Naive thymus-derived CD8-positive, alpha-beta T cell (primary cell): ENCODE measurements at places on chromosomes 5 and 9. TPM values are rescaled to one million over a fixed set of nuclear protein-coding genes. Genes with fewer than 3 reads are reported as not detected.

DNA sequence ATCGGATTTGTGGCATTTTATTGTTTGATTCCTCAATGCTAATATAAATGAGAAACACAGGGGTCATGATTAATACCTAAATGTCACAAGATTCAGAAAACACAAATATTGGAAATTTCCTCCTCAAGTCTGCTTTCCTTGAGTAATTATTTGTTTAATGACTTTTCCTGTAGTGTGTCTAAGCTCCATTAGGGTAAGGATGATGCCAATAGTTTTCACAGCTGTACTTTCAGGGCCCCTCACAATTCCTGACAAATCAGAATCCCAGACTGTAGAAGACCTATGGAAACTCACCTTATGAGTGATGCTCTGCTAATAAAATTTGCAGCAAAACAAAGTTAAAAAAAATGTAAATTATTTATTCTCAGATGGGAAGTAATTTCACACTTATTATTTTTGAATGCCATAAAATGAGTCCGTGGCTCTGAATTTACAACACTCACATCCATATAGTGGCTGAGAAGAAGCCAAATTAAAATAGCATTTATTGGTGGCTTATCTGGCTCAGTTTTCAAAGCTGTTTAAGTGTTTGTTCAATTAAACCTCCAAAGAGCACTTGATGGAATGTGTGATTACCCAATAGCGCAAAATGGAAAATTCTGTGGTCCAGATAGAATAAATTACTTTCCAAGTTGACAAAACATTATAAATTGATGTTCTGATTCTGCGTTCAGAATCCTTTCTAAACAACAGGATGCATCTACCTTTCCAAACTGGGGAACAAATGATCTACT lies 1.6 kb upstream of the SPINK14 start:
- DNase-seq = no peak

DNA sequence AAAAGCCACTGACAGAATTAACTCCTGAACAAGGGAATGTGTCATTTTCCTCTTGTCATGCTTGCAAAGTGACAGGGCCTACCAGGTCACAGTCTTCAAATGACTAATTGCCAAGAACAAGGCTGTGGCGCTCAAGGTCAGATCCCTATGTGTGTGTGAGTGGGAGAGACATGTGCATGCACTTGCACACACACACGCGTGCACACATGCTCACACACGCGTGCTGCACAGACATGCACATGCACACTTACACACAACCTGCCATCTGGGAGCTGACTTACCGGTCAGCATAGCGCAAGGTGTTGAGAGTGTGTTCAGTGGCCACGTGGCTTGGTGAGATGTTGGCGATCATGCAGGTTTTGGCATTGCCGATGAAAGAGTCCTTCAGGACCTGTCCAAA lies 69.8 kb downstream of the KIF24 start:
- DNase-seq = no peak

DNA sequence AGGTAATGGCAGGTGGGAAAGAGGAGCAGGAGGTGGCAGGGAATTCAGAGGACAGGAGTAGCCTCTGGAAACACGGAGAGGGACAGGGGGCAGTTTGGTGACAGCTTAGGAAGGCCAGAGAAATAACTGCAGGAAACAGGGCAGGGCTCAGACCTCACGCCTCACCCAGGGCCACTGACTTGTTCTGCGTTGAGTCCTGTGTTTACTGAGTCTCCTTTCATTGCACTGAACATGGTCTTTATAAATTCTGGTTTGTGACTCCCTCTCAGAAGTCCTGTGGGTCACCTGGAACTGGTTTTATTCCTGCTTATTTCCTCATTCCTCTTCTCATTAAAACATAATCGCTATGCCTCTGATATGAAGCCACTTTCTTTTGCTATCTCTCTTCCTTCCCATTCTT lies 55.2 kb upstream of the ZNF622 start:
- no peak for DNase-seq

DNA sequence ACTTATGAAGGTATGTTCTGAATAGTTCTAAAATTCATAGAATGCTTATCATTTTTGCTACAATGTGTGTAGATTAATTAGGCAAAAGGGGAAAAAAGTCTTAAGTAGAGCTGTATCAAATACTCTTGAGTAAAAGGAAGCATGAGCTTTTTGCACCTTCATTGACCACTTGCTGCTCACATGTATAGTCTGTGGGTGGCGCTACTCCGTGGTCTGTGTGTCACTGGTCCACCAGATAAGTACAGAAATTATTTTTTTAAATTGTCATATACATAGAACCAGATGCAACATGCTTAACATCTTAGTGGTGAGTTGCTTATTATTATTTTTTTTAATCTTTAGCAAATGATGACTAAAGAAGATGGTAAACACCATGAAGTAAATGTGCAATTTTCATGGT lies 130.2 kb downstream of the MAN2A1 start:
- DNase-seq = no peak

DNA sequence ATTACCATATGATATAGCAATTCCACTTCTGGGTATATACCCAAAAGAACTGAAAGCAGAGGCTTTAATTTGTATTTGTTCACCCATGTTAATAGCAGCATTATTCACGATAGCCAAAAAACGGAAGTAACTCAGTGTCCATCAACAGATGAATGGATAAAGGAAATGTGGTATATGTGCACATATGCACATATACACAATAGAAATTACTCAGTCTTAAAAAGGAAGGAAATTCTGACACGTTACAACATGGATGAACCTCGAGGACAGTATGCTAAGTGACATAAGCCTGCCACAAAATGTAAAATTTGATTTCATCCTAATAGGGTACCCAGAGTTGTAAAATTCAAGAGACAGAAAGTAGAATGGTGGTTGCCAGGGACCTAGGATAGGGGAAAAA lies 54.9 kb downstream of the NUP155 start:
- DNase-seq = no peak

DNA sequence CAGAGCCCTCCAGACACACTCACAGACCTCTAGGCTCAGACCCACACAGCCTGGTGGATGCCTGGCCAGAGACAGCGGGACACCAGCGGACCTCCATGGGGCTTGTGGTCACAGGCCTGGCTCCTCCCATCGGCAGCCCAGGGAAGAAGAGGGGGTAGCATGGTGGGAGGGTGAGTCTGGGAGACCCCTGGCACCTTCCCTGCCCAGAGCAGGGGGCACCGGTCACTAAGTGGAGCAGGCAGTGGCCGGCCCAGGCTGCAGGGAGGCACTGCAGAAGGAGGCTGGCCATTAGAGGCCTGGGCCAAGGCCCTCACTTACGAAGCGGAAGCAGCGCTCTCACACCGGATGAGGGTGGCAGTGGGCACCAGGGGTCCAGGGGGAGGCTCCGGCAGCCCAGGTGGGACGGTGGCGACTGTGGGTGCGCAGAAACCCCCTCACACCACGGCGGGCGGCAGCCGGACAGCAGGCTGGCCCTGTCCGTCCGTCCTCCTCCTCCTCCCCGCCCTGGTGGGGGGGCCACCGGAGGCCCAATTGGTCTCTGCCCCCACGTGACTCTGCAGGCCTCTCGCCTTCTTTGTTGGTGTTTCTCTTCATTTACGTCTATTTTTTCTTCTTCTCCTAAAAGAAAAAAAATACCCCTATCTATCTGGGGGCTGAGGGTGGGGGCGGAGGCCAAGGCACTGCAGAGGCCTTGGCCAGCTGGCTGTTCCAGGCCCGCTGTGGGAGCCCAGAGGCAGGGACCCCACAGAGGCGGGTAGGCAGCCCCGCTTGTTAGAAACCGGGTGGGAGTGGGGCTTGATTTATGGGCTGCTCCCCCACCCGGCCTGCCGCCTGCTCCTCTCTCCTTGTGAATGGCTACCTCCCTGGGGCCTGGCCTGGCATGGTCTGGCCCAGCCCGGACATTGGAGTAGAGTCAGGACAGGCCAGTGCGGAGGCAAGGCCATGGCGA lies at the start of gene NR5A1:
TSS of gene NR5A1 (minus strand) at position 469 of the 949 bp plus-strand sequence. CDS start 4,004 bp downstream, outside the sequence.
- no peak for DNase-seq

DNA sequence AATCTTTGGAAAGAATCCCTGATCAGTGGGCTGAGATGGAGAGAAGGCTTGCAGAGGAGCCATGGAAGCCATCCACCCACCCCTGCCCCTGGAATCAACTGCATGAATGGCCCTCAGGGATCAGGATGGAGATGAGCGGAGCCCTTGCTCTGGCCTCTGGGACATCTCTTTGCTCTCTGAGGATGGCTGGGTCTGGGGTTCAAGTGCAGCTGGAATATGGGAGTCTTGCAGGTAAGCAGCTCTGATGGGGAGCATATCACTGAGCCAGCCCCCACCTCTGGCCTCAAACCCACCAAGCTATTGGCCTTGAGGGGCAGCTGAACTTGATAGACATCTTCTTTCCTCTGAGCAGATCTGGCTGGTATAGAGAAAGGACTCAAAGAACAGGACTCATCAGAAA lies 76.1 kb downstream of the C5orf15 start:
- no peak for DNase-seq

DNA sequence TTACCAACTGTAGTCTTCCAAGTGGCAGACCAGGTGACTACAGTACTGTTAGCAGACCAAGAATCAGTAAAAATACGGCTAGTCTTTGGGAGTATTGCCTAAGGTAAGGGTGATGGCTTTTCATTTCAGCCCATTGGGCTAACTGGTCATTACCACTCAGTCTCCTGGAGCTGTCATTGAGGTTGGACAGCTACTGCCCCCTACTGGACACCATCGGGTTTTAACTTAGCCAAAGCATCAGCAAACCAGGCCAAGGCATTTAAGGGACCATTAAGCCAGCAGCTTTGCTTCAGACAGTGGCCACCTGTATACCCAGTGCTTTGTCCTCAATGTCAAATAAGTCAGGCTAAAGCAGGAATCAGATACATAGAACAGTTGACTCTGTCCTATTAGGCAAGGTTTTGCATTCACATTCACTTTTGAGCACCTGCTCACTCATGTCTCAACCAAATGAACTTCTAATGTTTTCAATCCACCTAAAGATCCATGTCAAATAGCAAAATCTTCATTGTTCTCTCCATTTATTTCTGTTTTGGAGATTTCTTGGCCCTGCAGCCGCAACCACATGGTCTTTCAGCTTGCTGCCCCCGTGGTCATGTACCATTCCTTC lies 117.2 kb downstream of the INVS start:
- peak; percentile 4 for DNase-seq

GRCh38 chr9:38440516-38440915 lies 16.3 kb upstream of the IGFBPL1 start:
- no peak for DNase-seq

DNA sequence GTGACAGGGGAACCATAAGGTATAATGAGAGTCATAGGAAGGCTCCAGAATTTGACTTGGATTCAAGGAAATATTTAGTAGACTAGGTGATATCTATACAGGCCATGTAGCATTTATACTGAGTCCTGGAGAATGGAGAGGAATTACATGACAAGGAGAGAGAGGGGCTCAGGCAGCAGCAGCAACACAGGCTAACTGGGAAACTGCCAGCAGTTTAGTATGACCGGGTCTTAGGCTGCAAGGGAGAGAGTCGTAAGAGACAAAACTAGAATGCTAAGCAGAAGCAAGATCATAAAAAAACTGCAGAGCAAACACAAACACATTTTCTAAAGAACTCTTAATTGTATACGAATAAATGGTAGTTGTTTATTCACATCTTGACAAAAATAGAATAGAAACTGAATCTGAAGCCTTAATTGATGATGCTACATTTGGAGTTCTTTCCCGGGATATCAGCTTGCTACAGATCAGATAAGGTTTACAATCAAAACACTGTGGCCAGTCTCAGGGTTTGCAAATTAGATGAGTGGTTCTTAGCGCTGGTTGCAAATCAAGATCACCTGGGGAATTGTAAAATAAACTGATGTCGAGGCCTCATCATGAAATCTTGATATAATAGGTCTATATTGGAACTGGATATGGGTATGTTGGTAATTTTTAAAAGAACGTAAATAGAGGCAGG lies 480.0 kb upstream of the C9orf72 start:
- DNase-seq = no peak

GRCh38 chr9:18437315-18438201 lies 36.4 kb upstream of the ADAMTSL1 start:
- DNase-seq = no peak

- DNase-seq = peak; percentile 52
These were observed 17.2 kb downstream of the OR2S2 start for GRCh38 chr9:35940458-35941407.

GRCh38 chr9:73143711-73144328 lies 7.8 kb upstream of the ANXA1 start:
- no peak for DNase-seq

GRCh38 chr5:41374631-41375030 lies 135.8 kb downstream of the PLCXD3 start:
- no peak for DNase-seq

GRCh38 chr9:8569823-8570222 lies 770.2 kb upstream of the DMAC1 start:
- DNase-seq = no peak

DNA sequence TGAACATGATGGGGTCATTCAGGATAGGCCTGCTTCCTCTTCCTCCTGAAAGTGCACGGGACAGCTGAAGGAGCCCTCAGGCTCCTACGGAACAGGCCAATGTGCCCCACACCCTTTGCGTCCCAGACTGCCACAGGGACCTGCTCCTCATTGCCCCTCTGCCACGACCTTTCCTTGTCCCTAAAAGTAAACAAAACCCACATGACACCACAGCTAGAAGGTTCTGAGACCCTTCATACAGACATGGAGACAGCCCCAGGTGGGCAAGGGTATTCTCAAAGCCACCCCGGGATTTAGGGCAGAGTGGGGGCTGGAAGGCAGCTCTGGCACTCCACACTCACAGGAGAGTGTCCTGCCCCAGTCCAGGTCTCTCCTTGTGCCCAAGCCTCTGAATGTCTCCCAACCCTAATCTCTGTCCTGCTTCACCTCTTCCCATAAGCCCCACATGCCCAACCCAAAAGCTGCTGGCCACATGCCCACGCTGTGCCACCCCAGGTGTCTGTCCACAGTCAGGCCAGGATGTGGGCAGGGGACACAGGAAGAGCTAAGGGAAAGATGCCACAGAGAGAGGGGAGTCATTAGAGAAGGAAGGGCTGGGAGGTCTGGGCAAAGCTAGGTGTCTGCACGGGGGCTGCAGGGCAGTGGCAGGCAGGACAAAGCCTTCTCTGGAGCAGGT lies 800 bp downstream of the AMBP start:
- DNase-seq = no peak

C8G gene
- not detected for total RNA-seq

CER1 gene
- total RNA-seq = not detected

TSSK1B gene
- not detected for total RNA-seq

TAF11L5 gene
- not detected for total RNA-seq

TNC gene
- not detected for total RNA-seq

FAM221B gene
- not detected for total RNA-seq

TAS2R1 gene
- not detected for total RNA-seq

IL5 gene
- total RNA-seq = not detected

EPB41L4A gene
- total RNA-seq = 0.30 TPM

WHRN gene
- total RNA-seq = 4.2 TPM

NUDT12 gene
- 3.5 TPM for total RNA-seq

TAL2 gene
- not detected for total RNA-seq

PIK3R1 gene
- 98.3 TPM for total RNA-seq
